ENCODE measurements at places on chromosomes 2 and 18.

DNA sequence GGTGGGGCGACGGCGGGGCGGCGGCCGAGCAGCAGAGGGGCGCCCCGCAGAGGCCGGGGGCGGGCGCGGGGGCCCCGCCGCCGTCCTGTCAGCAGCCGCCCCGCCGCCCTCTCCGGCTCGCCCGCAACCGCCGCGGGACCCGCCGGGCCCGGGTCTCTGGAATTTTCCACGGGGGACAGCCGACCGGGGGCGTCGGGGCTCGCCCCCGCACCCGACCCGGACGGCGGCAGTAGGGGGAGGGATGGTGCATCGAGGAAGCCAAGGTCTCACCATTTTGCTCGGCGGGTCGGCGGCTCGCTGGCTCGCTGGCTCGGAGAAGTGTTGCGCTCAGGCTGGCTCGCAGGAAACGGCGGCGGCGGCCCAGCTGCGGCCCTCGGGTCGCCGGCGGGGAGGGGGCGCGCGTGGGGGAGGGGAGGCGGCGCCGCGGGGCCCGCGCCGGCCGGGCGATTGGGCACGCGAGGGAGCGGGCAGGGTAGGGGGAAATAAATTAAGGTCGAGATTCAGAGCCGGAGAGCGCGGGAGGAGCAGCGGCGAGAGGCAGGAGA lies 405 bp downstream of the PPP3R1 start:
- no peak for DNase-seq

- DNase-seq = no peak
Observed at GRCh38 chr2:234964631-234965461, 13.0 kb downstream of the SH3BP4 start.

DNA sequence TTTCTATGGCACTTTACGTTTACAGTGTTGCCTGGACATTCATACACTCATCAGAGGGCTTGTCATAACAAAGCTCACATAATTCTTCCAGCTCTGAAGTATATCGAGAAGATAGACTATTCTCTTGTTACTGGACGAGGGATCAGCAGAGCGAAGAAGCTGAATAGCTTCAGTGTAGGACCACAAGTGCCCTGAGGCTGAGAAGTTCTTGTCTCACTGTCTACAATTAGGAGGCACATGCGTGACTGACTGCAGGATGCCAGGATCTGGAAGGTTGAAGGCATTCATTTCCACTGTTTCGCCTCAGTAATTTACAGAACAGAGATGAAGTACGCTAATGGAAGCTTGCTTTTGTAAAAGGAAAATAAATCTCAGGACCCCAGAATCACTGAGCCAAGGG lies 9.6 kb downstream of the SH3YL1 start:
- no peak for DNase-seq

GRCh38 chr18:36296650-36297416 lies 680 bp upstream of the FHOD3 start:
- peak; percentile 29 for DNase-seq

GRCh38 chr2:70767079-70767698 lies 811 bp downstream of the ADD2 start:
- DNase-seq = no peak

- DNase-seq = no peak
Observed at GRCh38 chr2:176079831-176080539, 3.8 kb downstream of the EVX2 start.

- DNase-seq = no peak
Observed at GRCh38 chr2:241014224-241014623, 15.8 kb downstream of the SNED1 start.

DNA sequence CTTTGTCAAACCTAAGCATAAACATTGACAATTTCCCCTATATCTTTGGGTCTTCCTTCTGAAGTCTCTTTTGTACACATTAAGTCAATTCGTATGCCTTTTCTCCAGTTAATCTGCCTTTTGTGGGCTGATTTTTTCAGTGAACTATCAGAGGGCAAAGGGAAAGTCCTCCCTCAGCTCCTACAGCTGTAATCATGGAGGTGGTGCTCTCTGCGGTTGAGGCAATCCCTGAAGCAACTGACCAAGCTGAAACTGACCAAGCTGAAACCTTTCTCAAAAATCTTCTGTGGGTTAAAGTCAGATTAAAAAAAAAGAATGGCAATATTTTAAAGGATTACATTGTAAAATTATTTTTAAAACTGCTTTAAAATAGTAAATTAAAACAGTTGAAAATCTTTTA lies 105.8 kb upstream of the DNAJC10 start:
- DNase-seq = no peak

GRCh38 chr2:236616624-236617023 lies 47.0 kb downstream of the ACKR3 start:
- no peak for DNase-seq

- no peak for DNase-seq
Observed at GRCh38 chr2:136381722-136382633, 264.0 kb upstream of the CXCR4 start.

Measured in NCI-H2029 treated with DMSO at 0.1 percent for 48 hours (cell line).